NCI-H1048 (cell line): ENCODE measurements at places on chromosomes 6 and 20.

- DNase-seq: no peak
These were observed 202.4 kb upstream of the CDH4 start for GRCh38 chr20:61049684-61050083.

DNA sequence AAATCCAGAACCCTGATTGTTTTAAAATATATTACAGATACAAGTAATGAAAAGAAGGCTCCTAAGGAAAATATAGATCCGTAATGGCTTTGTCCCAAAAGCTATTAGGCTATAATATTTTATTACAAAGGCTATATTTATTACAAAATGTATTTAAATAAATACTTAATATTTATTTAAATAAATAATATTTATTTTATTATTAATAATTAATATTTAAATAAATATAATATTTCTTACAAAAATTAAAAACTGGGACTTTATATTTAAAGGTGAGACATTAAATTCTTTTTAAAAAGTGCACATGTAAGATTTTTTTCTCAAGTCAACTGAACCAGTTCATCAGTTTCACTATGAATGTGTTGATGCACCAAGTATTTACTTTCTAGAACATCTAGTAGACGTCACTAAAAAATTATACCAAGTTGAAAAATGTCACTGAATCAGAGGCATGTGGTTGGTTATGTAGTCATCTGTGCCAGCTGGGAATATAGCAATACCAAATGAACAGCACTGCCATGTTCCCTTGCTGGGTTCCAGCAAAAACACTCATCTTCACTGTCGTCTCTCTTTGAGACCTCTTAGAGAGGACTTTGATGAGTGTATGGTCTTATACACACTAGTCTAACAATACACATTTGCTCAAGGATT lies 278.9 kb downstream of the ESR1 start:
- no peak for DNase-seq

DNA sequence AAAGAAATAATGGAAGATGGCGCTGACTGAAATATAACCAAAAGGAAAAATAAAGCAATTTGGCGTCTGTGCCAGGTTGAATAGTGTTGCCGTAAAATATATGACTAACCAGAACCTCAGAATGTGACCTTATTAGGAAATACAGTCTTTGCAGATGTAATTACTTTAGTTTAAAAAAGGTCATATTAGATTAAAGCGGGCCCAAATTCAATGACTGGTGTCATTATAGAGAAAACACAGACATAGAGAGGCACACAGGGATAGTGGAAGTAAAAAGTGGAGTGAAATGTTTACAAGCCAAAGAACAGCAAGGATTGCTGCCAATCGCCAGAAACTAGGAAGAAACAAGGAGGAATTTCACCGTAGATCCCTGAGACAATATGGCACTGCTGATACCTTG lies 521.2 kb downstream of the FRK start:
- no peak for DNase-seq

DNA sequence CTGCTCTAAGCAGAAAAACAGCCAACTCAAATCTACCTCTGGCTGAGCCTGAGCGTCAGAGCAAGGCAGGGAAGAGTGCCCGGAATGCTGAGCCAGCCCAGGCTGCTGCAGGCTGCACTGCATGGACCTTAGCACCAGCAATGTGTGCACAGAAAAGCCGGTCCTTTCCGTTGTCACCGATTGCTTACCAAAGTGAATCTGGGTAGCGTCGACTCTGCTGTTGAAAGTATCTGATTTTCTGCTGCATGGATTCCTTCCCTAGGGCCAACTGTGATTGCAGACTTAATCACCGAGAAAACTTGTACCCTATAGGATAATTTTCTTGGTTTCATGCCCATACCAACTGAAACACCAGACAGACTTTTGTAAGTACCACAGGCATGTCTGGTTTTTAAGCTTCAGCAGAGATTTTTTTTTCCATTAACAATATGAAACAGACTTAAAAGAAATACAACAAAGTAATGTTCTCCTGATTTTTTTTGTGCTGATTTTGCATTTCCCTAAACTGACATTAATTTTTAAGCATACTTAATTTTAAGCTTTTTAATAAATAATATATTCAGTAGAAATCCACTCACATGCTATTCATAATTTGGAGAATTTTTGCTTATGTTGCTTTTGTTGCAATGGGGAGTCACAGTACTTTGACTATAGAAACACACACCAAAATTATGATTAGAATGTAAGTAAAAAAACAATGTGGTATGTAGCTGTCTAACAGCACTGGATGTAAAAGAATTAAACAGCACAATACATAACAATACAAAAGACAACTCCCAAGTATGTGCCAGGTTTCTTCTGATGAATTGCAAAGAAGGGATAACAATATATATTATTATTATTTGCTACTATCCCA lies 218.0 kb downstream of the THBS2 start:
- no peak for DNase-seq

GRCh38 chr6:31927242-31927862 lies at the start of gene C2:
Gene C2, plus strand, starts transcription at chr6:31927717. Its CDS starts 36 bp downstream, at chr6:31927753.
- no peak for DNase-seq

DNA sequence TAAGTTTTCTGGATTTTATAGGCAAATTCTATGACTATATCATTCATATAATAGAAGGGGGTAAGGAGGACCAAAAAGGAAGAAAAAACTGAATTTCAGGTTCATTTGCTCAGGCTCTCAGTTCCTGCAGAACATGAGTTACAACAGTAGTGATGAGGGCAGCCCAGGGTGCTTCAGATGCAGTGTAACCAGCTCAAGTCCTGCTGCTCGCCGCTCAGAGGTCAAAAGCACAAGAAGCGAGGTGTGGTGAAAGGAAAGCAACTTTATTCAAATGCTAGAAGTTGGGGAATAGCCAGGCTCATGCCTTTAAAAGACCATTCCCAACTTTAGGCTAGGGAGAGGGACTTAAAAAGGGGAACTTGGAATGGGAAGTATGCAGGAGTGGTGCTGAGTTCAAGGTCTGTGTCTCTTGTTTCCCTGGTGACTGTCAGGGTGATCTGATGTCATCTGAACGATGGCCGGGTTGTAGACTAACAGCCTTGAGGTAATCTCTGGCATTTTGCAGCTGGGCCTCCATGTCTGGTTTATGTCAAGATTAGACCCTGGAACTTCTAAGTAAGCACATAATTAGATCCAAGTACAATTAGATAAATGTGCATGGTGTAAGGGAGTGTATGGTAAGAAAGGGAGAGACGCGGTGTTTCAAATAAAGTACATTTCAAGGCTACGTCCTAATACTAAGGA lies 14.5 kb upstream of the SEC63 start:
- DNase-seq: no peak

GRCh38 chr6:127053032-127053874 lies 65.2 kb upstream of the RSPO3 start:
- DNase-seq: no peak

- no peak for DNase-seq
These were observed 39.9 kb downstream of the YTHDF1 start for GRCh38 chr20:63176034-63176426.

GRCh38 chr6:15327271-15327670 lies 81.4 kb downstream of the JARID2 start:
- no peak for DNase-seq

DNA sequence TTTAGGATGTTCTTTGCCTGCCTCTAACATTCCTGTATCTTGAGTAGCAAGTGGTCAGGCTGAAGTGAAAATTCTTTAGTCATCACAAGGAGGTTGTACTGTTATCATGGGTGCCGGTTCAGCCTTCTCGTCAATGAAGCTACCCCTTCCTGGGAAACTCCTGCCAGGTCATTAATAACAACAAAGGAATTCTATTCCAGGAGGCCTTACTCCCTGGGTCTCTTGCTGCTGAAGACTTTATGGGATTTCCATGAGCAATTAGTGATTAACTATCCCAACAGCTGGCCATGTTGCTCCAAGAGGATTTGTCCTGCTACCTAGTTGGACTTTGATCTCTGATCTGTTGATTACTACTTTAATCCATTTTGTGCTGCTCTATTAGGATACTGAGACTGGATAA lies 62.7 kb upstream of the ELOVL5 start:
- DNase-seq: no peak
